ENCODE measurements at places on chromosomes 11 and 22. TPM values are rescaled to one million over a fixed set of nuclear protein-coding genes. Genes with fewer than 3 reads are reported as not detected.

Gene TRIM51
- not detected for total RNA-seq

Gene SPI1
- total RNA-seq, result 95.7 TPM

Gene SF3A1
- total RNA-seq, result 174 TPM

Gene VPREB1
- not detected for total RNA-seq

Gene OR5A1
- total RNA-seq, result not detected

Gene STIP1
- total RNA-seq, result 111 TPM

GRCh38 chr11:70048279-70049024, 29.7 kb upstream of the ANO1 start:
- H3K27me3 ChIP-seq, result peaks cover 8% of the 10 kb centered on the region
- no peak for DNase-seq
- H3K36me3 ChIP-seq, result no peaks in the 10 kb centered on the region
- H3K4me1 ChIP-seq, result no peaks in the 10 kb centered on the region
- H3K27ac ChIP-seq, result no peak overlapping the region

GRCh38 chr11:20353829-20354434, 9.6 kb upstream of the HTATIP2 start:
- no peaks in the 10 kb centered on the region for H3K36me3 ChIP-seq
- H3K27ac ChIP-seq, result no peak overlapping the region
- peaks cover 5% of the 10 kb centered on the region for H3K4me1 ChIP-seq
- H3K27me3 ChIP-seq, result no peaks in the 10 kb centered on the region
- no peak overlapping the region for H3K4me3 ChIP-seq

DNA sequence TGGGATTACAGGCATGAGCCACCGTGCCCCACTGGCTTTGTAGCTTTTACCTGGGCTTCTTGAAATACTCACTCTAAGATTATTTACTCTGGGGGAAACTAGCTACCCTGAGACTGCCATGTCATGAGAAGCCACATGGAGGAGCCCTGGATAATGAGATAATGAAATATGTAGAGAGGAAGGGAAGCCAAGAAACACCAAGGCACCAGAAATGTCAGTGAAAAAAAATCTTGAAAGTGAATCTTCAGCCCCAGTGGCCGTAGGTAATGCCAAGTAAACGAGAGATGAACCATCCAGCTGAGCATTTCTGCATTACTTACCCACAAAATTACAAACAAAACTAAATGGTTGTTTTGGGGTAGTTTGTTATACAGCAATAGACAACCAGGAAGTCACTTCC, 125.6 kb downstream of the APIP start:
- no peak for DNase-seq
- no peaks in the 10 kb centered on the region for H3K4me1 ChIP-seq
- no peak overlapping the region for H3K4me3 ChIP-seq

GRCh38 chr11:100908746-100909145, 220.9 kb downstream of the PGR start:
- no peak for DNase-seq
- H3K27me3 ChIP-seq, result no peaks in the 10 kb centered on the region
- H3K36me3 ChIP-seq, result no peaks in the 10 kb centered on the region
- H3K4me1 ChIP-seq, result no peaks in the 10 kb centered on the region
- no peak overlapping the region for H3K27ac ChIP-seq

DNA sequence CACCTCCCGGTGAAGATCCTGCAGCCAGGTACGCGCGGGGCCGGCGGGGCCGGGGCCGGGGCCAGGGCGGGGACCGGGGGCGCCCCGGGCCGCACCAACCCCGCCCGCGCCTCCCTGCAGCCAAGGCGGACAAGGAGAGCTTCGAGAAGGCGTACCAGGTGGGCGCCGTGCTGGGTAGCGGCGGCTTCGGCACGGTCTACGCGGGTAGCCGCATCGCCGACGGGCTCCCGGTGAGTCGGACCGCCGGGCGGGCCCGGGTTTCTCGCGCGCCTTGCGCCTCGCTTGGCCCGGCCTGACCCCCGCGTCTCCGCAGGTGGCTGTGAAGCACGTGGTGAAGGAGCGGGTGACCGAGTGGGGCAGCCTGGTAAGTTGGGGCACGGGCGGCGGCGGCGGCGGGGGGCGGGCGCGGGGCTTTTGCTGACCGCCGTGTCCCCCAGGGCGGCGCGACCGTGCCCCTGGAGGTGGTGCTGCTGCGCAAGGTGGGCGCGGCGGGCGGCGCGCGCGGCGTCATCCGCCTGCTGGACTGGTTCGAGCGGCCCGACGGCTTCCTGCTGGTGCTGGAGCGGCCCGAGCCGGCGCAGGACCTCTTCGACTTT, 531 bp downstream of the PIM3 start:
- H3K36me3 ChIP-seq, result peaks cover 17% of the 10 kb centered on the region
- no peaks in the 10 kb centered on the region for H3K27me3 ChIP-seq
- peak; percentile 93 for DNase-seq
- peak overlapping the region; percentile 71 for H3K4me3 ChIP-seq
- H3K27ac ChIP-seq, result peak overlapping the region; percentile 97

- H3K27me3 ChIP-seq, result no peaks in the 10 kb centered on the region
- H3K27ac ChIP-seq, result no peak overlapping the region
- DNase-seq, result no peak
- H3K36me3 ChIP-seq, result no peaks in the 10 kb centered on the region
- H3K4me1 ChIP-seq, result no peaks in the 10 kb centered on the region
- no peak overlapping the region for H3K4me3 ChIP-seq
Observed at GRCh38 chr11:74282421-74282820, 29.0 kb downstream of the P4HA3 start.

DNA sequence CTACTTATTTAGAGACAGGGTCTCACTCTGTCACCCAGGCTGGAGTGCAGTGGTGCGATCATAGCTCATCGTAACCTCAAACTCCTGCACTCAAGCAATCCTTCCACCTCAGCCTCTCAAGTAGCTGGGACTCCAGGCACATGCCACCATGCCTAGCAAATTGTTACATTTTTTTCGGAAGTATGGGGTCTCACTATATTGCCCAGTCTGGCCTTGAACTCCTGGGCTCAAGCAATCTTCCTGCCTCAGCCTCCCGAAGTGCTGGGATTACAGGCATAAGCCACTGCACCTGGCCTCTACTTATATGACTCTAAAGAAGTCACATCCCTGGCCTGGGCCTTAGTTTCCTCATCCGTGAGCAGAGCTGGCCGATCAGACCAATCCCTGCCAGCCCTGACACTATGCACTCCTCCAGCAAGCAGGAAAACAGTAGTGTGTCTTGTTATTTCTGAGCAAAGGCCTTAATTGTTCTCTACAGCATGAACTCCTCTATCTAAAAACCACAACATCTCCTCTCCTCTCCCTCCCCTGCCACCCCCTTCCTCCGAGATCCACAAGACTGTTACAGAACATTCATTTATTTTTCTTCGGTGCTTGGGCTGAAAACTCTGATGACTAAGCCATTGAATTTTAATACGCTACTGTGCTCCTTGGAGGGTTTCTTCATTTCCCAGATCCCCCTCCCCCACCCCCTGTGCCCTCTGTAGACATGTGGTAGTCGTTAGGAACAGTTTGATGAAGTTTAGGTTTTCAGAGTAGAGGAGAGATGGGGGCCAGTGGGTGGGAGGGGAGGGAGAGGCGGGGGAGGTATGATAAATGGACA, 91.5 kb downstream of the ABTB2 start:
- no peaks in the 10 kb centered on the region for H3K27me3 ChIP-seq
- no peak overlapping the region for H3K27ac ChIP-seq
- no peaks in the 10 kb centered on the region for H3K36me3 ChIP-seq
- no peak for DNase-seq
- H3K4me1 ChIP-seq, result peaks cover 3% of the 10 kb centered on the region

GRCh38 chr11:44416776-44417175, 106.8 kb upstream of the ALX4 start:
- no peak for DNase-seq
- H3K4me1 ChIP-seq, result no peaks in the 10 kb centered on the region
- no peak overlapping the region for H3K4me3 ChIP-seq
- H3K27ac ChIP-seq, result no peak overlapping the region
- H3K27me3 ChIP-seq, result peaks cover 13% of the 10 kb centered on the region

DNA sequence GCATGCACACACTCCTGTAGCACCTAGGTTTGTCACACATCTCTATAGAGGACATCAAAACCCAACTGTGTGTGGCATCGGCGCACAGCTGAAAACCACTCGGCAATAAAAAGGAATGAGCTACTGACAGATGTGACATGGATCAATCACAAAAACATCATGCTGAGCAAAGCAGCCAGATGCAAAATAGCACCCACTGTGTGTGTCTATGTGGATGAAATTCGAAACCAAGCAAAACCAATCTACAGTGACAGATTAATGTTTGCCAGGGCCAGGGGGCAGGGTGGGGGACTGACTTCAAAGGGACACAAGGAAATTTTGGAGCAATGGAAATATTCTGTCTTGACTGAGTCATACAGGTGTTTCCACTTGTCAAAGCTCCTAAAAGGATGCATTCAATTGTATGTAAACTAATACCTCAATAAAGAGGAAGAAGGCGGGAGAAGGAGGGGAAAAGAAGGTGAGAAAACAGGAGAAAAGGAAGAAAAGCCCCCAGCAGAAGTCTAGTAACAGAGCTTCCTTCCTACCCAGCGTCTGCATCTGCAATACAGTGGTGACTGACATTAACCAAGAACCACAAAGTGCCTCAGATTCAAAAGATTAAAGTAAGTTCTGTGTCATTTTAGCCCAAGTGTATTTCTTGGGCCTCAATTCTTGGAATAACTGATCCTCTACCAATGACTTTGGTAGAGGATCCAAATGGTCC, 49.8 kb downstream of the PACSIN2 start:
- no peak for DNase-seq
- no peak overlapping the region for H3K27ac ChIP-seq
- peaks cover 26% of the 10 kb centered on the region for H3K36me3 ChIP-seq

- no peaks in the 10 kb centered on the region for H3K4me1 ChIP-seq
- peaks cover 5% of the 10 kb centered on the region for H3K27me3 ChIP-seq
- H3K36me3 ChIP-seq, result no peaks in the 10 kb centered on the region
Observed at GRCh38 chr11:8059030-8059429, 22.0 kb upstream of the TUB start.

GRCh38 chr11:94504689-94505293, 7.5 kb upstream of the C11orf97 start:
- no peak for DNase-seq
- no peak overlapping the region for H3K27ac ChIP-seq
- H3K4me1 ChIP-seq, result no peaks in the 10 kb centered on the region
- H3K27me3 ChIP-seq, result no peaks in the 10 kb centered on the region
- H3K4me3 ChIP-seq, result no peak overlapping the region

GRCh38 chr11:8697054-8697453, 14.5 kb downstream of the RPL27A start:
- no peaks in the 10 kb centered on the region for H3K27me3 ChIP-seq
- no peak overlapping the region for H3K4me3 ChIP-seq
- no peak overlapping the region for H3K27ac ChIP-seq

- H3K27me3 ChIP-seq, result no peaks in the 10 kb centered on the region
- DNase-seq, result no peak
- H3K36me3 ChIP-seq, result no peaks in the 10 kb centered on the region
- H3K27ac ChIP-seq, result no peak overlapping the region
Observed at GRCh38 chr11:94219771-94220170, 84.6 kb upstream of the IZUMO1R start.

DNA sequence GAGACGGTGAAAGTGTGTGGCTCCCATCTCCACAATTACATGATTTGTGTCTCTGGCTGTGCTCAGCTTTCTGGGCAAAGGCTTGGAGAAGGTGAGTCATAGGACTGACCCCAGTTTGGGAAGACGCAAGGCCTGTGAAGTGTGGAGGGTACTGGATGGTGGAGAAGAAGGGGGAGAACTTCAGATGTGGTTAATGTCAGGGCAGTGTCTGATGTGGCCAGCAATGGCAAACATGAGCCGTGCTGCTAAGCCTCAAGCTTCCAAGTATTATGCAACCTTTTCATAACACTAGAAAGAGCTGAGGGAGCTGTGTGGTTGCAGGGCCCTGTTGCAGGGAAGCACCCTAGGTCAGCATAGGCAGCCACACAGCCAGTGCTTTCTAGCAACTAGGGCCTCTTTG, 110.9 kb downstream of the NTM start:
- H3K27ac ChIP-seq, result no peak overlapping the region
- H3K4me3 ChIP-seq, result no peak overlapping the region
- H3K36me3 ChIP-seq, result no peaks in the 10 kb centered on the region
- H3K4me1 ChIP-seq, result no peaks in the 10 kb centered on the region
- no peak for DNase-seq

- no peaks in the 10 kb centered on the region for H3K27me3 ChIP-seq
- H3K4me1 ChIP-seq, result no peaks in the 10 kb centered on the region
- no peak overlapping the region for H3K27ac ChIP-seq
Observed at GRCh38 chr11:99418927-99419720, 398.4 kb downstream of the CNTN5 start.
